Endothelial cell (in vitro differentiated cells): ENCODE measurements at places on chromosomes 7 and 10.
A peak's percentile ranks its signal among the peaks of the same experiment; 100 is the strongest.

DNA sequence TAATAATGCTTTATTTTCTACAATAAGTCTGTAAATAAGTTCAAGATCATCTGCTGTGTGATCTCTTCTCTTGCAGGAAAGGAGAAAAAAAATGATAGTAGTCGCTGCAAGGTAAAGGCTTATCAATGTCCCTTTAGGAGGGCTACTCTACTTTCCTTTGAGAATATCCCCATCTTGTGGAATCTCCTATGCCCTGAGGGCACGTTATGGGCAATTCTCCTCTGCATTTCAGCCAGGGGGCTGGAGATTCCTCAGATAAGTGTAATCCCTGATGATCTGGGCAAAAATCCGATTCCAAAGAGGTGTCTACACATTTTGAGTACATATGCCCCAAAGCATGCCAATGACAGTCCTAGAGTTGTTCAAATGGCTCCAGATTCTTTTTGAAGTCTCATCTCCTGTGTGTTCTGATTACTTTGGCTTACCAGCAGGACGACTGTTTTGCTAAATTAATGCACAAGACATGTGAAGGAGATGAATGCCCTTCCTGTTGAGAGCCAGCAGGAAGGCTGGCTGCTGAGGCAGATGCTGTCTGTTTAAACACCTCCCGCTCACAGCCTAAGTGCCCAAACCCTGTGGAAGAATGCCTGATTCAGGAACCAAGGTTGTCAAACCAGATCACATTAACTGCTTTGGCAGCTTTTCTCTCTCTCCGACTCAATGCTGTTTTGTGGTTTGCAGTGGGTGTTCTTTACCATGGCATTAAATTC, 171.2 kb upstream of the COL1A2 start:
- DNase-seq, result peak; percentile 34

DNA sequence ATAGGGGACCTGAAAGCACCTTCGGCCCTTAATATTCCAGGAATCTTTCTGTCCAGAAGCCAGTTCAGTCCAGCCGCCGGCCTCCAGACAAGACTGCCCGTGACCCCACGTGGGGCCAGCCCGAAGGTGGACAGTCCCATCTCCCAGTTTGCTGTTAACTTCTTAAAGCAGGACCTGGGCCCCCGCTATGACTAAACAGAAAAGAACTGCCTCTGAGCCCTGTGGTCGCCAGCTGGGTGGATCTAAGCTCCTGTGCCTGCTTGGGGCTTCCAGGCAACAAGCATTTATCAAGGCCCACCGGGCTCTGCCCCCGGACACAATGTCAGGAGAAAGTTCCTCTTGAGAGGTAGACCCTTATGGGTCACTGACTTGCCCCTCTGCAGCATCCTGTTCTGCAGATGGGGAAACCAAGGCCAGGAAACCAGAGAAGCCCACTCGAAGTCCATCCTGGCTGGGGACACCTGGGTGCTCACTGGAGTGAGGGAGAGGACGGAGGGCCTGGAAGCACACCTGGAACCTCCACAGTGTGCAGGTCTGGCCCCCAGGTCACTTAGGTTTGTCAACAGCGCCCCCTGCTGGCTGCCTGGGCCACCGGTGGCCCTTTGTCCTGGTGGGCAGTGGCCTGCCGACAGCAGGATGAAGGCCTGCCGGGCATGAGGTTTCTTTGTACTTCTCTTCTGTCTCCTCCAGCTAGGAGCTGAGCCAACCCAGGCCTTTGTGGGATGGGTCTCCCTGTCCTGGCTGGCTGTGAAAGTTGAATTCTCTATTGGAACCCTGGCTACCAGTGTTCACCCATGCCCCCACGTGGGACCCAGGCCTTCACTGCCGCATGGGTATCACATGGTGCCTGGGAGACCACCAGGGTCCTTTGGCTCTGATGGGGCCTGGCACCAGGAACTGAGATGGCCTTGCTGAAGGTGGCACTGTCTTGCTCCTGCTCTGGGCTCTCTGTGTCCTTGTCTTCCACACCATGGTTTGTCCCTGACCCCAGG, 128.0 kb downstream of the ZMIZ1 start:
- DNase-seq, result peak; percentile 91

DNA sequence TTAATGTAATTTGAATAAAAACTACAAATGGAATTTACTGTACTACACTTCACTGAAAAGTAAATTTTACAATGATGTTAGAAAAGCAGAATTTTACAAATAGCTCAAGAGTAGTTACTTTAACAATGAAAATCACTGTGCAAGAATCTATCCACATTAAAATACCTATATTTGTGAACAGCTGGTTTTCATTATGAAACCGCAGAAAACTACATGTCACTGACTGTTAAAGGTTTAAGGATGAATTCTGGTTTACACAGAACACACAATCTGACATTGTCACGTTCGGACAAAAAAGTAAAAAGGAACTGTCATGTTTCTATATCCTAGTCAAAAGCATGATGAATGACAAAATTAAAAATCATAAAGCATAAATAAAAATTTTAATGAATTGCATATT, 415.3 kb upstream of the PRKCQ start:
- DNase-seq, result no peak

GRCh38 chr7:135644729-135645128, 17.6 kb upstream of the STMP1 start:
- no peak for DNase-seq

DNA sequence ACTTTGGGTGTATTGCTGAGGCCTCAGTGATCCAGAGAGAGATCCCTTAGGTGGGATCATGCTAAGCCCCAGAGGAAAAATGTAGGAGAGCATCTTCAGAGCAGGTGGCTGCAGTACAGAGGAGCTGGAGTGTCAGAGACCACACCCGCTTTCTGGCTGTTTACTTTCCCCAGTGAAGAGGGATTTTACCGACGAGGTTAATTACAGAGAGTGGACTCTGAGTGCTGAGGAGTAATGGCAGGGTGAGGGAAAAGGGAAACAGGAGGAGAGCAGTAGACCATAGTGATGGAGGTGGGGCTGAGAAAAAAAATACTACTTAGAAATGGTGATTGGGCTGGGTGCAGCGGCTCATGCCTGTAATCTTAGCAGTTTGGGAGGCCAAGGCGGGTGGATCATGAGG, 43.3 kb upstream of the HBP1 start:
- no peak for DNase-seq

GRCh38 chr10:86225103-86225782, 141.4 kb downstream of the GRID1 start:
- DNase-seq, result no peak

- DNase-seq, result no peak
These were observed 284.0 kb downstream of the PHTF2 start for GRCh38 chr7:78082556-78082955.
